ENCODE measurements at places on chromosomes 16 and 17.
A peak's percentile ranks its signal among the peaks of the same experiment; 100 is the strongest.

GRCh38 chr17:78697554-78698343, 84.3 kb downstream of the CYTH1 start:
- H3K27ac ChIP-seq = peak overlapping the region; percentile 23
- H3K27me3 ChIP-seq = no peaks in the 10 kb centered on the region
- H3K4me3 ChIP-seq = no peak overlapping the region
- DNase-seq = no peak

- peaks cover 66% of the 10 kb centered on the region for H3K36me3 ChIP-seq
- no peaks in the 10 kb centered on the region for H3K4me1 ChIP-seq
- H3K27ac ChIP-seq = no peak overlapping the region
- no peak overlapping the region for H3K4me3 ChIP-seq
- H3K27me3 ChIP-seq = no peaks in the 10 kb centered on the region
These were observed 21.5 kb downstream of the ELAC2 start for GRCh38 chr17:12996357-12996756.

GRCh38 chr17:6496640-6497441, 52.6 kb downstream of the PIMREG start:
- H3K27ac ChIP-seq = no peak overlapping the region
- no peaks in the 10 kb centered on the region for H3K27me3 ChIP-seq
- H3K4me3 ChIP-seq = no peak overlapping the region
- peaks cover 13% of the 10 kb centered on the region for H3K4me1 ChIP-seq
- H3K36me3 ChIP-seq = no peaks in the 10 kb centered on the region

- DNase-seq = no peak
- no peak overlapping the region for H3K4me3 ChIP-seq
- H3K27me3 ChIP-seq = peaks cover 31% of the 10 kb centered on the region
These were observed 360.8 kb downstream of the C16orf95 start for GRCh38 chr16:86956437-86956836.

DNA sequence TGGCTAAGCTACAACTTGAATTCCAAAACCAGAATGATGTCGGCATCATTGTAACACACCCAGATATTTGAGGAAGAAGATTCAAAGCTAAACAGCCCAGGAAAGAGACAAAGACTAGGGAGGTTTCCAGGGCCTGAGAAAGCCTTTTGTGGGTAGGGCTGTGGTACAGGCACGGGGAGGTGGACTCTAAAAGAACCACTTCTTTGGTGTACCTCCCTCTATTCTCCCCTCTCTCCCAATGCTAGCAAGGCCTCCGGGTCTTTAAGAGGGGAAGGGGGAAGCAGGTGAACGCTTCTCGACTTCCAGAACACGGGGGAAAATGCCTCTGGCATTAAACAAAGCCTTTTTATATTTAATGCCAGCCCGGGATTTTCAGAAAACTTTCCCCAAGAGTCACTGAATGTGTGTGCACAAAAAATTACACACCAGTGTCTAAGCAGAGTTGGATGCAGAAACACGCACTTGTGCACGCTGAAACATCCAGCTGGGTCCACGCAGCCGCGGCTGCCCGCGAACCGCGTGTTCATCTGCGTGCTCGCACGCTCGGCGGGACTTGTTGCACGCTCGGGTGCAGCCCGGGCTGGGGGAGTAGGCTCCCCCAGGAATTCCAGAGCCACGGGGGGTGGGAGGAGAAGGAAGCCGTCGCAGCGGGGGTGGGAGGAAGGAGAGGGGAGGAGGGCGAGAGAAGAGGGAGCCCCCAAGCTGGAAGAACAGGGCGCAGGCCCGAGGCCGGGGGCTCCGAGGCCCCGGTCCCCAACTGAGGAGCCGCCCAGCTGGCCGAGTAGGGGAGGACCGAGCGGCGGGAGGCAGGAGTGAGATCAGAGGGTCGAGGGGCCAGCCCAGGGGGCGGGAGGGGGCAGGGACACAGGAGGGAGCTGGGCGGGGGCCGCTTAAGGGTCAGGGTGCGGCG, 20.1 kb upstream of the ZNF423 start:
- no peak overlapping the region for H3K27ac ChIP-seq
- H3K4me3 ChIP-seq = no peak overlapping the region
- no peak for DNase-seq
- H3K27me3 ChIP-seq = peaks cover 19% of the 10 kb centered on the region

Measured in keratinocyte (primary cell).